GM23248 (cell line): ENCODE measurements at places on chromosomes 2 and 18.
A peak's percentile ranks its signal among the peaks of the same experiment; 100 is the strongest.

- DNase-seq = peak; percentile 58
Measured at GRCh38 chr2:187581125-187581896, 27.1 kb upstream of the TFPI start.

DNA sequence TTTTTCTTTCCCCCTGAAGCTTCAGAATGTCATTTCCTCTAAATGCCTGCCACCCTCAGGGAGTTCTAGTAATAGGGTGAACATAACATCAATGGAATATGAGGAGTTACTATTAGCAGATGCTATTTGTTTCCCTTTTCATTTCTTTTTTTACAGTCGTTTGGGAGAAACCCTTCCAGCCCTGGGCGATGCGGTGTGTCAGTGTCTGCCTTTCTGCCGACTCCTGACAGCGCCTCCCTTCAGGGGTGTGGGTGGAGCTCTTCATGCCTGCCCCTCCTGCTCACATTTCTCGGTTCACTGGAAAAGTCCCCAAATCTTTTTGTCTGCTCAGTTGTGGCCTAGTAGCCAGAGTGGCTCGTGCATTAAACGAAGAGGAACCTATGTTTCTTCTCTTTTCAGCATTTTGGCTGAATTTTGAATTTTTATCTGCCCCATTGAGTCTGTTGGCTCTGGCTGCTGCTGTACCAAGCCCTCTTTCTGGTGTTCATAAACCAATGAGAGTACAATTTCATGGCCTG lies 72.3 kb downstream of the FMNL2 start:
- DNase-seq = peak; percentile 86

DNA sequence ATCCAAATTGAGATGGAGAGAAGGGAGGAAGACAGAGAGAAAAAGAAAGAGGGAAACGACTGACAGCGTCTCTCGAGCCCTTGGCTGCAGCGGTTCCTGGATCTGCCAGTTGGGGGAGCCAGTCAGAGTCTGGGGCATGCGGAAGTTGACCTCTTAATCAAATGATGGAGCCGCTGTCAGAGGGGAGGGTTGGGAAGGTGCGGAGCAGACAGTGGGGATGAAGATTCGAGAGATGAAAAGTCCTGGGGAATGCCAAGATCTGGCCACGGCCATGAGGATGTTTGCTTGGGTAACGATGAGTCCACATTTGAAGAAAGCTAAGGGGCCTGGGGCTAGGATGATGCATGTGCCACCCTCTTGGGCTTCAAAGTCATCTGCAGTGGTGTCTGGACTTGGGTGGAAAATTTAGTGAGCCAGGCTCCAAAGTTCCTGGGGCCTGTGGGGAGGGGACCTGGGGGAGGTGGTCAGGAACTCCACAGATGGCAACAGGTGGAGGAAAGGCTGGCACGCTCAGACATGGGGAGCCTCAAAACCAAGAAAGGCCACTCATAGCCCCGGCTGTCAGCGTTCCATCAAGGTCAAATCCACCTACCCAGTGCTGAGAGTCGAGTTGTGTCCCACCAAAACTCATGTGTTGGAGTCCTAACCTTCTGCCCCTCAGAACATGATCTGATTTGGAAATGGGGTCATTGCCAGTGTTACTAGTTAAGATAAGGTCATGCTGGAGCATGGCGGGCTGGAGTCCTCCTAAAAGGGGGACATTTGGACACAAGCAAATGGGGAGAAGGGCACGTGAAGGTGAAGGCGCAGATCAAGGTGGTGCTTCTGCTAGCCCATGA lies 200.1 kb downstream of the NDUFA10 start:
- no peak for DNase-seq

DNA sequence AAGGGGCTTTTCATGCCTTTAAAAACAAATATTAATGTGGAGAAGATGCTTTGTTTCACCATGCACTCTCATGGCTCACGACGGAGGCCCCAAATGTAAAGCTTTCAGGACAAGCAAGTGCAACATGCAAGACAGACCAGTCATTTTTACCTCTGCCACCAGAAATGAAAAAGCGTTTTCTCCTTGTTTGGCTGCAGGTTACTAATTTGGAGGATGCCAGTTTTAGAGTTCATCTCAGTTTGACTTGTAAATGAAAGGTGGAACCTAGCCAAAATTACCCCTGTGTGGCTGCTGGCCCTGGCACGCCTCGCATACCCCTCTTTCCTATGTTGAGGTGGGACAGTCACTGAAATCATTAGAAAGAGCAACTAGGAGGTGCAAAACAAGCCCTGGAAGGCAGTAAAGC lies 138.6 kb downstream of the BCL2 start:
- no peak for DNase-seq

DNA sequence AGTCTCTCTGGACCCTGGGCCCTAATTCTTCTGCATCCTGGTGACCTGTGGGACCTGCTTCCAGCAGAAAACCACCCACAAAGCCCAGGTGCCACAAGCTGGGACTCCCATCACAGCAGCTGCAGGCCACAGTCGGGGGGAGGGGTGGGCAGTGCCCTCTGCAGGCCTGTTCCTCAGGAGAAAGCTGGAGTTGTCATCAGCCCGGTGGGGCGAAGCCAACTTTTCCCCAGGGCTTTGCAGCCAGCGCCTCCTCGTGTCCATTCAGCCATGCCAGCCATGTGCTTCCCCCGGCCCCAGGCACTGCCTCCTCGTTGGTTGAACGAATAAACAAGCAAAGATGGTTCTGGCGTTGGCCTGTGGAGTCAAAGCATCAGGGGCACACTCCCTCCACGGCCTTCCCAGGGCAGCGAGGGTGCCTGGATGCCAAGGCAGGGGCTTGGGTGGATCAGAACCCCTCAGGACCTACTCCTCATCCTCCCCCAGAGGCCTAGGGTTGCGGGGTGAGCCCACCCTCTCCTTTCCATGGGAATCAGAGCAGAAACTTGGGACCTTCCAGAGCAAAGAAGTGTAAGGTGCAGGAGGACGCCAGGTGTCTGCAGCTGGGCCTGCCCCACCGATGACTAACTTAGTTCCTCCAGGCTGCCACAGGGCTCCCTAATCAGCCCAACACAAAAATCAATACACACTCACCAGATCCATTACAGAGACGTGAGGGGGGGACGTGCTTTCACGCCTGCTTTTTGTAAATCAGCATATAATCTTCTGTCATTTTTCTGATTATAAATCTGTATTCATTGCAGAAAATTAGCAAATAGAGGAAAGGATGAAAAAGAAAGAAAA lies 75.7 kb upstream of the RAB6C start:
- DNase-seq = no peak

DNA sequence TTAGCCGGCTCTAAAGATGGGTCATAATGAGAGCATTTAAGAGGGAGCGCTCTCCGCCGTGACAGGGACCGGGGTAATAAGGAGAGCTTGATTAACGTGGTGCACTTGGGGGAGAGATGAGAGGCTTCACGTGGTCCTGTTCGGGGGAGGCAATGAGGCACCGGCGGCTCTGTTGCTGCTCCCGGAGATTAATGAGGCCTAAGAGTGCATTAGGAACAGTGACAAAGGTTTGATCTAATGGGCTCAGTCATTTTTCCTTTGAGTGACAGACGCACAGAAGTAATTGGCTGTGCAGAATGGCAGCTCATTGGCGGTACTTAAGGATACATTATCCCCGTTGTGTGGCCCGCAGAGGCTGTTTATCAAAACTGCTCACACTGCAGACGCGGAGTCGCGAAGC lies 250.7 kb downstream of the GBX2 start:
- no peak for DNase-seq

DNA sequence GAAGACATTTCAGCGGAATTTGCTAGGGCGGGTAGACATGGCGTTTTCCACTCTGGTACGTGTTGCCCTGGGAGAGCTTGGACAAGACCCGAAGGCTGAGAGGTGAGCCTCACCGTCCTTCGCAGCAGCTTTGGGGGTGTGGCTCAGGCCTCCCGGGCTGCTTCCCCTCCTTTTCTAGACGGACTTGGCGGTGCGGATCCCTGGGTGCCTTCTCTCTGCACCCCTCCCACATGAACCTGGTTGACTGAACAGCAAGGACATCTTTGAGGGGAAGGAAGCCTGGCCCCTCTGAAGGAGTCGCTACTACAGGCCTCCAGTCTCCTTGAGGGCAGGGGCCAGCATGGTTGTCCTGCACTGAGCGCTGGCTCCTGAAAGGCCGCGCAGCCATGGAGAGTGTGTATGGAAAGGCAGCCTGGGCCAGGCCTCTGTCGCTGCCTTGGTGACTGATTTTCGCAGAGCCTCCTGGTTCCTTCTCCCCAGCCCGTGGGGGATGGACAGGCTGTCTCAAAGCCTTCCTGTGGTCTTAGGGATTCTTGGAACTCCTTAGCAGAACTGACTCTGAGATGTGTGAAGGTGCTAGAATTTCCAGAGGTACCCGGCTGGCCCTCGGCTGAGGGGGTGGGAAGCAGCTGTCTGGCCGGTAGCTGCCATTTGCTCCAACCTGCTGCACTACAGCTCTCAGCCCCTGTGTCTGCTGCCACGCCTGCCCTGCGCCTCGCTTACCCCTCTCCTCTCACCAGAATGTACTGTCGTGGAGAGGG lies 9.9 kb downstream of the CNNM4 start:
- no peak for DNase-seq

DNA sequence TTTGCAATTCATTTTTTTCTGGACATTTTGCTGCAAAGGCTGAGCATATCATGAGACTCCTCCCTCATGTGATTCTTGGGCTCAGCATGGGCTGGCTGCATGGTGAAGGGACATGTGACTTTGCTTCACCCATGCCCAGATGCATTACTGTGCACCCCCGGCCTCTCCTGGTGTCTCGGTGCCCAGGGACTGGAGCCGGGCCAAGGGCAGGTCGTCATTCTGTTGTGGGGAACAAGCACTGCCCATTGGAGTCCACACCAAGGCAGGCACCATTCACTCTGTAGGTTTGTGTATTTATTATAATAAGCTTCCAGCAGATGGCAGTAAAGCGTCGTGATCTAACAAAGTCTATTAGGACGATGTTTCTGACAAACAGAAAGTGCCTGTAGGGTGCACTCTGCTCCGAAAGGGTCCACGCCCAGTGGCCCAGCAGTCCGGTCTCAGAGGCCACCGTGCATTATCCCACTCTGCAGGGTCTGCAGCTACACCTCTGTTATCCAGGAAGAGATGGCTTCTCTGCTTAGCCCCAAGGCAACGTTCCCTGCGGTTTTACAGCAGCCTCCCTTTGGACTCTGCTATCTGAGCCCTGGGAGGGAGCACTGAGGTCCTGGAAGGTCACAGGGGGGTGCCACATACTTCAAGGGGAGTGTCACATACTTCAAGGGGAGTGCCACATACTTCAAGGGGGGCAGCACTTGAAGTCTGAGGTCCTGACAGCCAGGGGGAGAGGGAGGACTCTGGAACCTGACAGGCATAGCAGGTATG lies 219.6 kb downstream of the TSN start:
- DNase-seq = peak; percentile 85

GRCh38 chr2:27067385-27067784 lies 4.1 kb downstream of the OST4 start:
- DNase-seq = no peak

- DNase-seq = peak; percentile 93
Measured at GRCh38 chr18:22385718-22386117, 32.0 kb downstream of the CTAGE1 start.

- DNase-seq = no peak
Measured at GRCh38 chr2:25983735-25984134, 1.4 kb upstream of the KIF3C start.

- DNase-seq = no peak
Measured at GRCh38 chr2:5868931-5869330, 176.7 kb downstream of the SOX11 start.

- DNase-seq = peak; percentile 15
Measured at GRCh38 chr2:149129433-149129832, 90.9 kb downstream of the LYPD6B start.
